ENCODE measurements at places on chromosomes 2 and 18. TPM values are rescaled to one million over a fixed set of nuclear protein-coding genes. Genes with fewer than 3 reads are reported as not detected.
A peak's percentile ranks its signal among the peaks of the same experiment; 100 is the strongest.

- H3K27me3 ChIP-seq: no peaks in the 10 kb centered on the region
- no peak overlapping the region for H3K4me3 ChIP-seq
- no peak overlapping the region for H3K27ac ChIP-seq
- H3K36me3 ChIP-seq: no peaks in the 10 kb centered on the region
Measured at GRCh38 chr2:233857511-233858141, 3.3 kb upstream of the HJURP start.

DNA sequence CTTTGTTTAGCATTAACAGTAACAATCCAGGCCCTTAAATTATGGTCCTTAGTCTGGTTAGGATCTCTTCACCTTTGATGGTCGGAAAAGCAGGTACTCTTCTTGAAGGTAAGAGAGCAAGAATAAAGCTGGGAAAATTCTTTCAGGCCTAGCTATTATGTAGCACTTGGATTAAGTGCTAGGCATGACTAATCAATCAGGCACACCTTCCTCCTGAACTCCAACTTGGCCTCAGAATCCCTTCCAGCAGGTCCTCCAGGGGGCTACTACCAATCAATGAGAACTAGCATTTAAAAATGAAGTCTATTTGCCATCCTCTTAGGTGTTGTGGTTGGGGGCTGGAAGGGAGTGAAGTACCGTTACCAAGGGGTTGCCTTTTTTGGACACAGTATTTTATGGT is 3.7 kb downstream of the SMYD1 start:
- no peaks in the 10 kb centered on the region for H3K27me3 ChIP-seq

DNA sequence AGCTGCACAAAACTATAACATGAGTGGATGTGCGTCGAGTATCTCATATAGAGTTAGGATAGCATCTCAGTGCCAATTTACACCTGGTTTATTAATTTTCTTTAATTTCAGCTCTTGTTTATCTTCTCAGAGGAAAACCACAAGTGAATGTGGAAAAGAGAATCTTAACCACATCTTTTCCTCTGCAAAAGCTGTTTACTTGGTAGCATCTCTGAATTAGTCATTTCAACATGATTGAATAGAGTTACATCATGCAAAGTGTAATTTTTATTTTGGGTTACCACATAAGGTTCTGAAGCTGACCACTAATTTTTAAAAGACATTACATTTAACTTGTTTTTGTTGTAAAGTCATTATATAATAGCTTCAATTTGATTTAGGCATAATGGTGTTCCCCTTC is 83.8 kb upstream of the FAM237A start:
- H3K27me3 ChIP-seq: no peaks in the 10 kb centered on the region
- H3K4me1 ChIP-seq: no peaks in the 10 kb centered on the region
- H3K36me3 ChIP-seq: no peaks in the 10 kb centered on the region
- no peak overlapping the region for H3K4me3 ChIP-seq
- H3K27ac ChIP-seq: no peak overlapping the region

DNA sequence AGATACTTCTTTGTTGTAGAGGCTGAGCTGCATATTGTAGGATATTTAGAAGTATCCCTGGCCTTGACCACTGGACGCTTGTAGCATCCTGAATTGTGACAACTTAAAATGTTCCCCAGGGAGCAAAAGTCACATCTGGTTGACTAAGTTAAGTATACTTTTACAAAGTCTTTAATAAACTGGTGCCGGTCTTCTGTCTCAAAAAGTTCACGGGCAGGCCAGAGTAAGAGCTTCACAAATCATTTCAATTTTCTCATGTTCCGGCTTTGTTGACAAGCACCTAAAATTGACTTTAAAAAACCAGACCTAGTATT is 18.4 kb downstream of the ATP8B1 start:
- H3K27ac ChIP-seq: peak overlapping the region; percentile 26
- no peak overlapping the region for H3K4me3 ChIP-seq
- H3K4me1 ChIP-seq: peaks cover 15% of the 10 kb centered on the region
- no peaks in the 10 kb centered on the region for H3K36me3 ChIP-seq
- H3K27me3 ChIP-seq: no peaks in the 10 kb centered on the region
- DNase-seq: peak; percentile 79

DNA sequence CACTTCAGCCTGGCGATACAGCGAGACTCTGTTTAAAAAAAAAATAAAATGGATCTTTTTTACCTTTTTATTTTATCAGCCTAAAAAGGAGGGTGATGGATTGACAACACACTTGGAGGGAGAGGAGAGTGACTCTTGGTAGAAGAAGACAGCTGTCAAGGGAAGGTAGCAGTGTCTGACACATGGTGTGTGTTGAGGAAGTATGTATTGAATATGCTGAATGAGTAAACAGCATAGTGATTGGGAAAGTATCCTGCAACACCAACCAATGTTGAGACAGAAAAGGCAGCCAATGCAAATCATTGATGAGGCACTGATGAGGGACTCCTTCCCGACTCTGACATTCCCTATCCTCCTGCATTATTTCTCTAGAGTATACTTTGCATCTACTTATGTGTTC is 306.4 kb downstream of the LPIN1 start:
- H3K4me1 ChIP-seq: no peaks in the 10 kb centered on the region
- no peaks in the 10 kb centered on the region for H3K36me3 ChIP-seq
- no peak overlapping the region for H3K4me3 ChIP-seq
- H3K27me3 ChIP-seq: no peaks in the 10 kb centered on the region
- DNase-seq: no peak
- H3K27ac ChIP-seq: no peak overlapping the region

DNA sequence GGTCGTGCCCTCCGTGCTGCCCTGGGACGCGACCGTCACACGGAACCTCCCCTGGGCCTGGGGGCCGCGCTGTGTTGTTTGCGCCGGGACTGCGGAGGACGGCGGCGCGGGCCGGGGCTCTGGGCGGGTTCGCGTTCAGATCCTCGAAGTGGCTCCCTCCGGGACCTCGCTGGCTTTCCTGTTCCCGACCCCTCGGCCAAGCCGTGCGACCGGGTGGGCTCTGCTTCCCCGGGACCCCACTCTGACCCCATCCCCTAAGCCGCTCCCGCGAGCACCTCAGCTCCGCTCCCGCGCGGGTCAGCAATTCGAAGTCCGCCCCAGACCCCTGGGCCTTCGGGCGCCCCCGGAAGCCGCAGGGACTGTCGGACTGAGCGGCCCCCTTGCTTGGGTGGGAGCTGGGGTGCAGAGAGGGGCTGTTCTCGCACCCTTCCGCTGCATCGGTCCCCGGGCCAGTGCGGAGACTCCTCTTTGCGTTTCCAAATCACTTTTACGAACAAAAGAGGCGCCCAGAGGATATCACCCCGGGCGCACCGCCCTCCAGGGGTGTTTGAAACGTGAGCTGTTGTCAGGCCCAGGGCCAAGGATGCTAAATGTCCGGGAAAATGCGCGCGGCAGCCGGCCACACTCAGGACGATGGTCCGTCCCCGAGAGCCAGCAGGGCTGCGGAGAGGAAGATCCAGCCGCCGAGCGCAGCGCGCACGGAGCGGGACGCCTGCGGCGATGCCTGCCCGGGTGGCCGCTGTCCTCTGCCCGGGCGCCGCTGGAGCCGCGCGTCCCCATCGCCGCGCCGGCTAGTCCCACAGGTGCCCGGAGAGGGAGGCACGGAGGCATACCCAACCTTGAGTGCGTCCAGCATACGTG is 73.5 kb downstream of the ZCCHC2 start:
- H3K27me3 ChIP-seq: peaks cover 2% of the 10 kb centered on the region
- H3K27ac ChIP-seq: no peak overlapping the region
- H3K4me3 ChIP-seq: no peak overlapping the region
- no peaks in the 10 kb centered on the region for H3K4me1 ChIP-seq

GRCh38 chr18:13525381-13526029 is 200.9 kb downstream of the FAM210A start:
- no peaks in the 10 kb centered on the region for H3K4me1 ChIP-seq
- DNase-seq: no peak
- no peak overlapping the region for H3K27ac ChIP-seq
- no peaks in the 10 kb centered on the region for H3K36me3 ChIP-seq
- H3K27me3 ChIP-seq: no peaks in the 10 kb centered on the region
- no peak overlapping the region for H3K4me3 ChIP-seq

DNA sequence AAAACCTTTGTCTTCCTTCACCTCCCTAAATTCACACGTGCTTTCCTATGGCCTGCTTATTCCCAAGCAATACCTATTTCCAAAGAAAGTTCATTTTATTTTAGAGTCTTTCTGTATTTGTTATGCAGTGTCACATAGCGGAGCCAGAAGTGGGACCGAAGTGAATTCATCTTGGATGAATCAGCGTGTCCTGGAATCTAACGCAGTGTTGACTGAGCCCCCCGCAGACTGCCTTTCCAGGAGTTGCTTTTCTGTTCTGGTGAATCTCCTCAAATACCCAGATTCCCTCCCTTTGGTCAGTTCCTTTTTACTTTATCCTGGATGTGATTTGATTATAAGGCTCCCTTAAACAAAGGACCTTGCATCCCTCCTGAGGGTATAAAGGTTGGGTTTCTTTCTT is 10.8 kb downstream of the ALPP start:
- no peak overlapping the region for H3K4me3 ChIP-seq
- DNase-seq: no peak
- no peaks in the 10 kb centered on the region for H3K4me1 ChIP-seq
- H3K27ac ChIP-seq: no peak overlapping the region
- H3K36me3 ChIP-seq: no peaks in the 10 kb centered on the region

DNA sequence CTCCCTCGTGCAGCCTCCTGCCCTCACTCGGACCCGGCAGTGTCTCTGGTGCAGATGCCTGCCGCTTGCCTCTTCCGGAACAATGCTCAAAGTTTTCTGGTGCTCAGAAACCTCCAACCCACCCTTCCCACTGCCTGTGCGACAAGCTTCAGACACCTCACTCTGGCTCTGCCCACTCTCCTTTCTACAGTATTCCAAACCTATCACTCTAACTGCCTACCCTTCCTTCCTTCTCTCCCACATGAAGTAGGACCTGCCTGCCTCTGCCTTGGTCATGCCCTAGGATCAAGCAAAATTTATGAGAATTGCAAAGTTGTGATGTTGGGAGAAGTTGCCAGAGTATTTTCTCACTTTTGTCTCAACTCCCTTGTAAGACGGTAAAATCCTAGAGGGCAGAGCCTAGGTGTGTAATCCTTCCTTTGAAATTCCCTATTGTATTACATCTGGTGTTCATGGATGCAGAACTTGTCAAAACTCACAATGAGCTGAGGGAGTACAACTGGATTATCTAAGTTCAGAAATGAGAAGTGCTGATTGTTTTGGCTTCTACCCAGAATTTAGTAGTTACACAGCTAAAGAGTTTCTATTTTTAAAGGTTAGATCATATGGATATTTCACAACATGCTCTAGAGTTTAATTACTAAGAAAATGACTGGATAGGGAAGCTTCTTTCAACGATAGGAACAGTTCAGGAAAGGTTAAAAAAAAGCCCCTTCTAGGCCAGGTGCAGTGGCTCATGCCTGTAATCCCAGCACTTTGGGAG is 7.2 kb downstream of the NPC1 start:
- H3K27ac ChIP-seq: no peak overlapping the region
- DNase-seq: no peak
- H3K4me3 ChIP-seq: no peak overlapping the region
- no peaks in the 10 kb centered on the region for H3K27me3 ChIP-seq
- no peaks in the 10 kb centered on the region for H3K36me3 ChIP-seq

DNA sequence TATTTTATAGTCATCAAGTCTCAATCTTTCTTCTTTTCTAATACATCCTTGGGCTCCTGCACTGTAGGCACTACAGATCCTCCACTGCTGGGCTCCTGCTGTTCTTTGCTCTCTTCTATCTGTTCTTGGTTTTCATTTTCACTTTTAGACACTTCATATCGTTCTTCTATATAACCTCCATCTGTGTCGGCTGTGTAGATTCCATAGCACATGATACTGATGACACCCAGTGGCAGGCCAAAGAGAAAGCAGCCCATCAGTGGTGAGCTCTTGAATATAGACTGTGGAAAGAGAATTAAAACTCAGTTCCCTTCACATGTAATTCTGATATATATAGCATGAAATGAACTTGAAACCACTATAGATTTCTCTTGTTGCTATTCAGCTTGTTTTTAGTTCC is 38.0 kb downstream of the TMX3 start:
- H3K4me3 ChIP-seq: no peak overlapping the region
- H3K27me3 ChIP-seq: no peaks in the 10 kb centered on the region
- no peak for DNase-seq

GRCh38 chr2:235077046-235077445 is 125.2 kb downstream of the SH3BP4 start:
- H3K4me3 ChIP-seq: no peak overlapping the region
- H3K4me1 ChIP-seq: no peaks in the 10 kb centered on the region
- no peaks in the 10 kb centered on the region for H3K36me3 ChIP-seq
- no peak overlapping the region for H3K27ac ChIP-seq
- H3K27me3 ChIP-seq: no peaks in the 10 kb centered on the region
- DNase-seq: no peak

The HPCAL1 gene
- 121 TPM for polyA plus RNA-seq

The SCYGR4 gene
- not detected for polyA plus RNA-seq

The RFX8 gene
- polyA plus RNA-seq: not detected

The ALPI gene
- 0.49 TPM for polyA plus RNA-seq

The GRP gene
- polyA plus RNA-seq: not detected
